CD4-positive, alpha-beta T cell treated with Interleukin-6 for 4 hours (primary cell): ENCODE measurements at places on chromosomes 5 and 9.

GRCh38 chr5:179238628-179238970, 106.7 kb downstream of the ADAMTS2 start:
- DNase-seq, result no peak

GRCh38 chr9:69660304-69660703, 11.9 kb downstream of the APBA1 start:
- no peak for DNase-seq

DNA sequence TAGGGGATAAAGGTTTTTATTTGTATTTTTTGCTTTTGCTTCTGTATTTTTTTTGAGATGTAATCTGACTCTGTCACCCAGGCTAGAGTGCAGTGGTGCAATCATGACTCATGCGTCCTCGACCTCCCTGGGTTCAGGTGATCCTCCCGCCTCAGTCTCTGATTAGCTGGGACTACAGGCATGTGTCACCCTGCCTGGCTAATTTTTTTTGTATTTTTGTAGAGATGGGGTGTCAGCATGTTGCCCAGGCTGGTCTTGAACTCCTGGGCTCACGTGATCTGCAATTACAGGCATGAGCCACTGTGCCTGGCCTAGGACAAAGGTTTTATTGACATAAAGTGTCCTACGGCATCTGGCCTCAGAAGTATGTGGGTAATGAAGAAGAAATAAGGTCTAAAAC, 297.1 kb upstream of the C9orf72 start:
- no peak for DNase-seq

DNA sequence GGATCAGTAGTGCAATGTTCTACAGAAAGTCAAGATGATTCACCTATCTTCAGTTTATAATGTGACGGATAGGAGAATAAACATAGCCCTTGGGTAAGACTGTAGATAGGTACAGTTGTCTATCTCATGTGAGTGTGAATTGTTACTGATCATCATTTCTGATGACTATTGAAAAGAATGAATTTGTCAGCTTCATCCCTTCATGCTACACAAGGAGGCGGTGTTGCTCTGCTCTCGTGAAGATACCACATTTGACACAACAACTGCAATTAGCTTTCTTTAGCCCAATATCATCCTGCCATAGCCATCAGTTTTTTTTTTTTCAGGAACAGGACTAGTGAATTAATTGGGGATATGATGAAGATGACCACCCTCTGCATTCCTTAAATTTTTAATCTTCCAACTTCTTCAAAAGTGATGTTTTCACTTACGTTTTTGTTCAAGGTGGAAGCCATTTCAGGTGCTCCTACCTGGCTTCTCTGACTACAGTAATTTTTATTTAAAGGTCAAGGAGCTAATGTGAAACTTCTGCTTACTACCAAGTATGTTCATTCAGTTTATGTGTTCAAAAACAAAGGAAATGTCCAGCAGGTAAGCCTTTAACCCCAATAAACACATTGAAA, 152.9 kb upstream of the MOCS2 start:
- no peak for DNase-seq

GRCh38 chr9:123686829-123687192, 243.1 kb downstream of the DENND1A start:
- DNase-seq, result no peak

- no peak for DNase-seq
Measured at GRCh38 chr9:69132361-69132760, 41.7 kb upstream of the TJP2 start.

- no peak for DNase-seq
Measured at GRCh38 chr5:169719360-169720314, 82.6 kb downstream of the DOCK2 start.

DNA sequence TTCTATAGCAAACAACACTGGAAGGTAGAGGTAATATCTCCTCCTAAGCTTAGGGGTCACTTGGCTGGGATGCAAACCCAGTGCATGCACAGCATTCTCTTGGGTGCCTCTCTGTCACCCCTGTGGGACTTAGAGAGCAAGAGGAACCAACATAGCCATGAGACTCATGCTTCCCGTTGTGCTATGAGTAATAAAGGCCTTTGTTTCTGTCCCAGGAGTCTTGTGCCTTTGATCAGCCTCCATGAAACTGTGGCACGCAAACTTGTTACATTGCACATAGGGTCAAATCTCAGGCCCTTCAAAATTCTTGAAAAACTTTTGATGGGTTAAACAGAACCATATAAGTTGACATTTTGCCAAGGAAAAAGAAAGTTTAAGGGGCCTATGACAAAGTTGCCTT, 272.8 kb downstream of the TAF11L14 start:
- no peak for DNase-seq

DNA sequence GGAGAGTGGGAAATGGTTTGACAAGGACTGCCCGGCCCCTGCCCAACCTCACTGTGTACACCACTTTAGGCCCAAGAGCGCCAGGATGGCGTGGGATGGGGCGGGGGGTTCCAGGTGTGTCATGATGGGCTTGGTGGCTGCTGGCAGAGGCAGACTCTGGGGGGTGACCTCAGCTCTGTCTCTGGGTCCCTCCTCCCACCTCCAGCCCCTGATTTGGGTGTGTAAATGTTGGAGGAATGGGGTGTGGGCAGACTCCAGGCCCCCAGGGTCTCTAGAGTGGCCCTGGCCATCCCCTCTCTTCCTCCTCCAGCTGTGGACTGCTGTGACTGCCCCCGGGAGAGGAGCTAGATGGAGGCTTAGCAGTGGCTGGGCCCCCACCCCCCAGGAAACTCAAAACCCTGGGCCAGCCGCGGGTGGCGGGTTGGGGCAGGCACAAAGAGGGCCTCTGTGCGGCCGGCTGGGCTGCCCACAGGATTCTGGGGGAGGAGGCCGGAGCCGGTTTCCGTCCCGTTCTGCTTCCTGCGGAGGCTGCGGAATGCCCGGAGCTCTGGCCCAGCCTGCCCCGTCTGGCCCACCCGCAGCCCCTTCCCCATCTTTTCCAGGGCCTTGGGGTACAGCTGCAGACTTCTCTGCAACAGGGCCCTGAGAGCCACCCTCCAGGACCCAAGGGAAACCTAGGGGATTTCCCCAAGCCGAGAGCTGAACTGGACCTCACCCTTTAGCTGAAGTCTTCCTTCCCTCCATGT, 23.1 kb downstream of the CXXC5 start:
- DNase-seq, result no peak

GRCh38 chr5:156812959-156813358, 37.1 kb upstream of the PPP1R2B start:
- DNase-seq, result no peak

DNA sequence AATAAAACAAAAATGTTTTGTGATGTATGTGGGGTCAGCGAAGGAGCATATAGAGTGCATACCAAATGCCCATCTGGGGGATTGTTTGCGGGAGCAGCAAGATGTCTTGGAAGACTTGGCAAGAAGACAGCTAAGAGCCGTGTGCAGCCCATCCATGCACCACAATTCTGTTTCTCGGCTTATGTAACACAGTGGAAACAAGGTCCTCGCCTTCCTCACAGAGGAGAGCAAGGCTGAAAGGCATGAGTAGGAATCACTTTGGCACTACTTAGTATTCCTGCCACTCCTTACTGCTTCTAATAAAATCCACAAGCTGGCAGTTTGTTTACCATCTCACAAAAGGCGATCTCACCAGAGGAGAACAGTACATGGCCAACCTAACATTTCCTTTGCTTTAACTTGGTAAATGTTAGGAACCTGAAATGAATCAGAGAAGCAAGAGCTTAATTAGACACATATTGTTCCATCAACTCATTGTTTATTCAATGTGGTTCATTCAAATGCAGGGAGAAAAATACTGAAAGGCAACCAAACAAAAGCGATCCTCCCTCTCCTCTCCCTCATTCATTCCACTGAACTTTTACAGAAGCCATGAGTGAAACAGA, 648.1 kb downstream of the ACTL7B start:
- no peak for DNase-seq

DNA sequence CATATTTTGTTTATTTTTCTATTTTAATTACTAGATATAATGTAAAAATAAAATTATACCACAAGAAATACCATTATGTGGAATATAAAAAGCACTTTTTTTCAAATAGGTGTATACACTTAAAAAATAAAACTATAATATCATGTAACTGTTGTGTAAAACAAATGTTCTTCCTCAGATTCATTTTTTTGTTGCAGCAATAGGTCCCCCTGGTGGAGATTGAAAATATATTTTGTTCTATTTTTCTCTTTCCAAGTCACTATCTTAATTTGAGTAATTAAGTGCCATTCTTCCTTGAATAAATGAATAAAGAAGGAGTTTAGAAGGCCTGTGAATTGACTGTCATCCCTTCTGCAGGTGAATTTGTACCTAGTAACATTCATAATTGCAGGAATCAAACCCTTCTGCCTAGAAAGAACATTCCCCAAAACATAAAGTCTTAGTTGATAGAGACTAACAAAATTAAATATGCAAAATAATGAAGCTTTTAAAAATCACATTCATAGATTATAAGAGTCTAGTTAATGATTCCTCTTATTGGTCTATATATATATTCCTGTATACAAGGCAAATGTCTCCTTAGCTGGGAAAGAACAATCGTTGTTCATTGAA, 23.4 kb downstream of the CETN3 start:
- no peak for DNase-seq

DNA sequence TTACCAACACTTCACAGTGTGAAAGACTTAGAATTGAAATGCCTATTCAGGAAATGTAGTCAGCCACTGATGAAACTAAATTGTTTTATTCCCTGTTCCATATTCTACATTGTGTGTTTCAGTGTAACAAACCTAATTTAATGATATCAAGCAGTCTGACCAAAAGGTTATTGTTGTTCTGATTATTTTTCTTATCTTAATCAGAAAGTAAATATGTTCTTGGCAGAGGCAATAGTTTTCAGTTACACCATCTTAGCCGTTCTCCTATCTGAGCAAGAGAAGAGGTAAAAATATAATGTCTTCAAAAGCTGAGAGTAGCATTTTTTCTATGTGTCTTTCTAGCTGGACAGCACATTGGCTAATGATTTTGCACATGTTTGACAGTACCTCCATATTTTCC, 17.1 kb downstream of the CDC26 start:
- no peak for DNase-seq

- no peak for DNase-seq
Measured at GRCh38 chr5:149885513-149885912, 59.1 kb downstream of the PDE6A start.

- DNase-seq, result no peak
Measured at GRCh38 chr5:95895771-95896170, 65.9 kb downstream of the ELL2 start.

GRCh38 chr5:78597974-78598371, 50.6 kb downstream of the LHFPL2 start:
- no peak for DNase-seq

DNA sequence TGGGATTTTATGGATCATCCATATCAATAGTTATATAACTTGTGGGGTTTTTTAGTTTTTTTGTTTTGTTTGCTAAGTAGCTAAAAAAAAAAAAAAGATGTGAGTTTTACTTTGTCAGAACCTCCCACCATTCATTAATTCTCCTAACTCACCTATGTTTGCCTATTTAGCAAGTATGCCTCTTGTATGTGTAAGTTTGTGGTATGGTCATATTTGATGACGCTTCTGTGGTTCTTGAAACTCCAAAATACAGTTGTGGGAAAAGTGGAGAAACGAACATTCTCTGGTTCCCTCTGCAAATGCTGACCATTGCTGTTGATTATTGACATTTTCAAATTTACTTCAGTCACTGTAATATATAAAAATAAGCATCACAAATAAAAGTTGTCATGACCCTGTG, 75.7 kb downstream of the PBX3 start:
- DNase-seq, result no peak

DNA sequence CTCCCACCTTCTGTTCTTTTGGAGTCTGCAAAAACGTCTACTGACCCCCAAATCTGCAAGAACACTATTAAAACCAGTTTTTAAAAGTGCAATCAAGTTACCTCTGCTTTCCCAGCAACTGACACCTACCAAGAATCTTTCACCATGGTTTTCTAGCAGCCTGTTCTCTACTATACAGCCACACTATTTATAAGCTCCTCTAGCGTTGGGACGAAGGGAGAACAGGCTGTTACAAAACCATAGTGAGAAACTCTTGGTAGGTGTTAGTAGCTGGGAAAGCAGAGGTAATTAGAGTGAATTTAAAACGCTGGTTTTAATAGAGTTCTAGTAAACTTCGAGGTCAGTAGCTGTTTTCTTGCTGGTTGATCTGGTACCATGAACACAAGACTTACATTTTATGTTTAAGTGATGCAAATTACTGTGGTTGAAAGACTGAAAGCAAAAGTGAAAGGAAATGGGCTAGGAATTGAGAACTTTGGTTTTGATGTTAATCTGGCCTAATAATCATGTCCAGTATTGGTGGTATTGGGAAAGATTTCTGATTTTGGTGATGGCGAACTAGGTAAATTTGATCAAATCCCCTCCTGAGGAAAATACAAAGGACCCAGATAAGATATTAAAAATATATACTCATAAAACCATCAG, 5.3 kb downstream of the MROH2B start:
- no peak for DNase-seq

DNA sequence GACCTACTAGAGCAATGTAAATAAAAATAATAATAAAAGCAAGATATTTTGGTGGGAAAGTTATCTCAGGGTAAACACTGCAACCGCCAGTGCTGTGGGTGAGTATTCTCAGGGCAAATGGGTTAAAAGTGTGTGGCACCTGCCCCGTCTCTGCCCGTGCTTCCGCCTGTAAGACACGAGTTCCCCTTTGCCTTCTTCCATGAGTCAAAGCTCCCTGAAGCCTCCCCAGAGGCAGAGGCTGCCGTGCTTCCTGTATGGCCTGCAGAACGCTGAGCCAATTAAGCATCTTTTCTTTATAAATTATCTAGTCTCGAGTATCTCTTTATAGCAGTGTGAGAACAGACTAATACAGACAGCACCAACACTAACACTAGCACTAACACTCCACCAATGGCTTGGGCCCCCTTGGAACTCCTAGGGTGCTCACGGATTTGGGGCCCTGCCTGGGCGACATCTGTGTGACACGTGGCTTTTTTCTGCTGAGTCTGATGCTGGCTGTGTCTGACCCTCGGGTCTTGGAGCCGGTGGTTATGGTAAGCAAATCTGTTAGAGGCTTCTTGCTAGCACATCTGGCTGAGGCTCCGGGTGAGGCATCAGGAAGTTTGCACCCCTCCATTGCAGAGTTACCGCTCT, 10.6 kb downstream of the PLEKHG4B start:
- DNase-seq, result no peak

- no peak for DNase-seq
Measured at GRCh38 chr9:36999728-37000333, 34.2 kb downstream of the PAX5 start.

GRCh38 chr5:150598821-150599273, 41.6 kb upstream of the SYNPO start:
- no peak for DNase-seq

DNA sequence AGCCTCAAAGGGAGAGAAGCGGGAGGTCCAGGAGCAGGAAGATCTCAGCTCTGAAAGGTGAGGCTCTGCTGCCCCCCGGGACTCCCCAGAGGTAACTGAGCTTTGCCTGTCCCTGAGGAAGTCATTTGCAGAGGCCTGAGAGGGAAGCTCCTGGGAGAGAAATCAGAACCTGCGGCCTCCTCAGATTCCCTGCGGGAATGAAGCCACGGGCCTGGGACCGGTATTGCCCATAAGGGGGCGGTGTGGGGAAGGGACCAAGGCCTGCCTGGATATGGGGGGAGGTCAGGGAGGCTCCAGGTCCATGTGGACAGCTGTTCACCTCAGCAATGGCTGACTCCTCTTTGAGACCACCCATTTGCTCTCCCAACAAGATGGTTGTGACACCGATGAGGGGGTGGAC, 1.3 kb downstream of the SPATA31E1 start:
- no peak for DNase-seq
